Activated CD4-positive, alpha-beta T cell treated with anti-CD3 and anti-CD28 coated beads, Interleukin-2, amount 10 ng/mL, durations not matched to agents 7 days and 5 days (primary cell): ENCODE measurements at places on chromosomes 11 and 22. TPM values are rescaled to one million over a fixed set of nuclear protein-coding genes. Genes with fewer than 3 reads are reported as not detected.
A peak's percentile ranks its signal among the peaks of the same experiment; 100 is the strongest.

DNA sequence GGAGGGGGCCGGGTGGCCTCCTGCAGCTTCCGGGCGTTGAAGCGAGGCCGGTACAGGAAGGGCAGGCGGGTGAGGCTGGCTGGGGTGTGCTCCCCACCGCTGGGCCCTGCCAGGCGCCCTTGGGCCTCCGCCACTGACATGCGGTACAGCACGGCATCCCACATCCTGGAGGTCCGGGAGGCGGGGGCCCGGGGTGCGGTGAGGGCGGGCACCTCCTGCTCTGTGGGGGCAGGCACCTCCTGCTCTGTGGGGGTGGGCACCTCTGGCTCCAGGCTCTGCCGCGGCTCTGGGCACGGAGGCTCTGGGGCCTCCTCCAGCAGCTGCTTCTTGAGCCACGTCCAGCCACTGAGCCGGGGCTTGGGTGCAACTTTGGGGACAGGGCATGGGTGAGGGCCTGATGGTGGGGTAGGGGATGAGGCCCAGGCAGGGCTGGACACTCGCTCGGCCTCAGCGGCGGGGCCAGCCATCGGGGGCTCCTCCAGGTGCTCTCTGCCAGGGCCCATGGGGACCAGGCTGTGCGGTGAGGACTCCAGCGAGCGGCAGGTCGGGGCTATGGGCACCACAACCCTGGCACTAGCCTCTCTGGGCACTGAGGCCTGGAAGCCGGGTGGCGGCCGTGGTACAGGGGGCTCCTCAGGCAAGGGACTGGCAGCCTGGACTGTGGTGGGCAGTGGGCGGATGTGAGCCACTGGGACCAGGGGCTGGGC, 2.3 kb downstream of the PRR33 start:
- DNase-seq = peak; percentile 87
- H3K27me3 ChIP-seq = no peaks in the 10 kb centered on the region
- peaks cover 56% of the 10 kb centered on the region for H3K4me1 ChIP-seq

DNA sequence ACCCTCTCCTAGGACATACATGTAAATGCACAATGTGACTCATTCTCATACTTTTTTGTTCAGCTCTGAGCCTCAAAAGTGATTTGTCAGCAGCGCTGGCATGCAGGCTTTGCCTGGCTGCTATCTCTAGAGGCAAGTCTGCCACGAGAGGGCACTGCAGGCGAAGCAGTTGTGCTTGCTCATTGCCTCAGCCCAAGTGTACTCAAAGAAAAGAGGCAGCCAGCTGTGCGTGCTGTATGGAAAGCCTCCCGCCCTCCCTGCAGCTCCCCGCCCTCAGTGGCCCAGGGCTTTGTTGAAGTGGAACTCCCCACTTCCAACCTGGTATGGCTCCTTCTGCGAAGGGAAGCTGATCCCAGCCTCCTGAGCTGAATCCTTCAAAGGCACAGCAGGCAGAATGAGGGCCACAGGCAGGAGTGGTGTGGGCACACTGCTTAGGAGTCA, 16.3 kb downstream of the SDHAF2 start:
- peaks cover 20% of the 10 kb centered on the region for H3K4me1 ChIP-seq
- H3K27ac ChIP-seq = no peak overlapping the region
- peak; percentile 87 for DNase-seq
- peaks cover 52% of the 10 kb centered on the region for H3K36me3 ChIP-seq

OR8A1 gene
- total RNA-seq = not detected

DNA sequence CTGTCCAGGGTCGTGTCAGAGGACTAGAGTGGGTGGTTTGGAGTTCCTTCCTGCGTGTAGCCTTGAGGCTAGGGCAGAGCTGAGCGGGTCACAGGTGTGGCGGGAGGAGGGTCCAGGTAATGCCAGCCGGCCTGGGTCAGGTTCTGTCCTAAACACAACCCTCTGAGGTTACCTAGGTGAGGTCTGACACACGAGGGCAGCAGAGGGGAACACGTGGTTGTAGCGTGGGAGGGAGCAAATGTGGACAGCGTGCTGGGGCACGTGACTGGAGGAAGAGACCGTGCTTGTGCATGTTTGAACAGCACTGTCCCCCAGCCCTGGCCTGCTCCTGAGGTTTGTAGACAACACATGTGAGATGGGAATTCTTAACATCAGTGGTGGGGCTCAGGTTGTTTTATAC, 13.1 kb downstream of the MOV10L1 start:
- peaks cover 16% of the 10 kb centered on the region for H3K4me1 ChIP-seq
- no peak overlapping the region for H3K27ac ChIP-seq
- no peak for DNase-seq

BAIAP2L2 gene
- 0.55 TPM for total RNA-seq

- peaks cover 31% of the 10 kb centered on the region for H3K27me3 ChIP-seq
- no peak overlapping the region for H3K27ac ChIP-seq
- no peak for DNase-seq
Observed at GRCh38 chr22:29156507-29156906, 49.2 kb upstream of the EMID1 start.

DNA sequence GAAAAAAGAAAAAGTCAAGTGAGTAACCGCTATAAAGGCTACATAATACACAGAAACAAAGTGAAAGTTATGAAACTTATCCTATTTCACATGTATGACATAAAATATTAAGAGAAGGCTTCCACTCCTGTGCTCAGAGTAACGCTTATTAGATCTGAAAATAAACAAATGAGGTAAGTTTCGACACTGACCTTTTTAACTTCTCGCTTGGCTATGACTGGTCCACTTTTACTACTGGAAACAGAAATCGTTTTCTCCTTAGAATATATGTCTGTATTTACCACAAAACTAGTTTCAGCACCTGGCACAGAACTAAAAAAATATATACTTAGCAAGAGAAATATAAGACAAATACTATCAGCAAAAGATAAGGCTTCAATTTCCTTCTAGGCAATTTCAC, 16.4 kb downstream of the FNBP4 start:
- peaks cover 54% of the 10 kb centered on the region for H3K36me3 ChIP-seq
- no peak overlapping the region for H3K4me3 ChIP-seq
- DNase-seq = no peak
- H3K4me1 ChIP-seq = peaks cover 3% of the 10 kb centered on the region

DNA sequence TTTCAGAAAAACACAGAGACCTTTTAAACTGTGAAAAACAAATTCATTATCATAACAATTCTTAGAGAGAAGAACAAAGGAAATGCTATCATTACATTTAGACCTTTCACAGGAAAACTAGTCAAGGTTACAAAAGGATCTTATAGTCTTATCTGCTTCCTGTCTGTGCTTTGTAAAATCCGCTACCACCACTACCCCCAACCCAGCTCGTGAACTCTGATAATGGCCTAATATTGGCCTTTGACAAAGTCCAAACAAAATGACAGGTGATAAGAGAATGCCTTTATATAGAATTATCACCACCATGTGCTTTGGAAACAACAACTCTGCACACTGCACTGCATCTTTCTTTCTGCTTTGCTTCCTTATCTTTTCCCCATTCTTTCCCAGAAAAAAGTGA, 272.5 kb downstream of the SBF2 start:
- no peaks in the 10 kb centered on the region for H3K27me3 ChIP-seq
- H3K27ac ChIP-seq = no peak overlapping the region
- H3K4me1 ChIP-seq = peaks cover 7% of the 10 kb centered on the region
- H3K36me3 ChIP-seq = no peaks in the 10 kb centered on the region
- DNase-seq = no peak

RAB3IL1 gene
- total RNA-seq = not detected

DNA sequence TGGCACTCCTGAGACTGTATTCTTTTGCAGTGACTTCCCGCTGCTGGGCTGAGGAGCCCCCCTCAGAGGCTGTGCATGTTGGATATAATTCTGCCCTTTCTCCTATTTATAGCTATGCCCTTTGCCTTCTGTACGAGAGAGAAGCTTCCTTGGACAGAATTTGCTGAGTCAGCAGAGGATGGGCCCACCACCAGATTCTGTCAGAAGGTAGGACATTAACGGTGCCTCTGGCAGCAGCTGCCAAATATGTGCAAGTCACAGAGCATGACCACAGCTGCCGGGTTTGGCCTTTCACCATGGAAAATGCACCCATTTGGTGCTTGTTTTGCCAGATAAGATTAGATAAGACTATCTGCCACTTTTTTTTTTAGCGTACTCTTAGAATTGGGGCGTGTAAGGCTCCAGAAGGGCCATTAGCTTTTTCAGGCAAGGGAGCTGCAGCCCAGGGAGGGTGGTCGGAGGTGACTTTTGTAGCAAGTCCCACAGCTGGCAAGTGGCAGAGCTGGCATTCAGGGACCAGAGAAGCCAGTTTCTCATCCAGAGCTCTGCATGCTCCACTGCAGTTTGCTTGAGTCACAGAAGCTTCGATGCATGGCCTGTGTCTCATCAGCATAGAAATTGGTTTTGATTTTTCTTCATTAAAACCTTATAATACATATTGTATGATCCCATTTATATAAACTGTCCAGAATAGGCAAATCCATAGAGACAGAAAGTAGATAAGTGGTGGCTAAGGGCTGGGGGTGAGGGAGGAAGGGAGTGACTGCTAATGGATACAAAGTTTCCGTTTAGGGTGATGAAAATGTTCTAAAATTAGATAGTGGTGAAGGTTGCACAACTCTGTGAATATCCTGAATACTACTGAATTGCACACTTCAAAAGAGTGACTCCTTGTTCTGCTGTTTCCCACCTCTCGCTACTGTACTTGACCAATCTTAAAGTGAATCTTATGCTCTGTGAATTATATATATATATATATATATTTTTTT, 15.8 kb downstream of the UPB1 start:
- no peak overlapping the region for H3K27ac ChIP-seq
- H3K4me3 ChIP-seq = no peak overlapping the region
- peaks cover 19% of the 10 kb centered on the region for H3K4me1 ChIP-seq
- no peaks in the 10 kb centered on the region for H3K36me3 ChIP-seq

DNA sequence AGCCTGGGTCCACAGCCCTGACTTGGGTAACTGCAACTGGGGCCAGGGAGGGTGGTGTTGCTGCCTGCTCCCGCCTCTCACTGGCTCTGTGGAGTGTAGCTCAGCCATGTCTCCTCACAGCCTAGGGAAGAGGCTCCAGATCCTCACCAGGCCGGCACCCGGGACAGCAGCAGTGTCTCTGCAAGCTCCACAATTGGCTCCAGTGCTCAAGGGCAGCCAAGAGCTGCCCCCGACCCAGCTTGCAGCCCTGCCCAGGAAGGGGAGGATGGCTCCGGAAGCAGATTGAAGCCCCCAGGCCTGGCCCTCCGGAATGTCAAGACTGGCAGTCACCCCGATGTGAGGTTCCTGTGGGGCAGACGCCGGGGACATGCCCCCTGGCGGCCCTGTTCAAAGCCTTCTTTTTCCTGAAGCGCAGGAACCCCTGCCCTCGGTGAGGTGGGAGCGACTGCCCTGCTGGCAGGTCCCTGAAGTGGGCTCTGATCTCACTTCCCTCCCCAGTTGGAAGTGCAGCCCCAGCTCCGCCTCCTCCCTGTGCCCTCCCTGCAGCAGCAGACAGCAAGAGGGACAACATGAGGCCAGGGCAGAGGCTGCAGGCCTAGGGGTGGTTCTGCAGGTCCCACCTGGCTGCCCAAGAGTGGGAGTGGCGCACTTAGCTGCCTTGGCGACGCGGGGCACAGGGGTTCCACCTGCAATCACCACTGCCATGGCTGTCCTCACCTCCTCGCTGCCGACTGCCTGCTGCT, 816.2 kb upstream of the LUZP2 start:
- H3K27ac ChIP-seq = no peak overlapping the region
- H3K4me1 ChIP-seq = no peaks in the 10 kb centered on the region
- H3K4me3 ChIP-seq = no peak overlapping the region
- H3K27me3 ChIP-seq = no peaks in the 10 kb centered on the region
- DNase-seq = no peak
- no peaks in the 10 kb centered on the region for H3K36me3 ChIP-seq

GRCh38 chr11:73968356-73968966, 14.2 kb downstream of the UCP2 start:
- H3K4me3 ChIP-seq = no peak overlapping the region
- H3K27ac ChIP-seq = peak overlapping the region; percentile 32
- no peaks in the 10 kb centered on the region for H3K27me3 ChIP-seq
- peaks cover 11% of the 10 kb centered on the region for H3K36me3 ChIP-seq

DNA sequence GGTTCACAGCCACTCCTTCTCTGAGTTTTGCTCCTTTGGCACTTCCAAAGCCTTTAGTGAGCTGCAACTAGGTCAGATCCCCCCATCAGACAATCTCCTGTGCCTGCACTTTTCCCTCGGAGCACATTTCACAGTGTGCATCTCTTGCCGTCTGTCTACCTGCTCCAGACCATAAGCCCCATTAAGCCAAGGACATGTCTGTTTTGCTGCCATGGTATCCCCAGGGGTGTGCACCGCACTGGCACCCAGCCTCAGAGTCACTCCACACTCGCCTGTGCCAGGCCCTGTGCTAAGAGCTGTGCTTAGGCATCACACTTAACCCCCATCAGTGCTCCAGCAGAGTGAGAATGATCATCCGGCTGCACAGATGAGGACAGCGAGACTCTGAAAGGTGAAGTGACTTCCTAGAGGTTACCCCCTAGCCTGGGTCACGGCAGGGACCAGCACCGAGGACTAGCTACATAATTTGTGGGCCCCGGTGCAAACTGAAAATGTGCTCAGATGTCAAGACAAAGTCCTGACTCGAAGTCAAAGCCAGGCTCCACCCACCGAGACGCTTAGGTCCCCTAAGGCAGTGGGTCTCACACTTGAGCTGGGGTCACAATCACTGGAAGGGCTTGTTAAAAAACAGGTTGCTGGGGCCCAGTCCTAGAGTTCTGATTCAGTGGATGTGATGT, 33.9 kb downstream of the ARRB1 start:
- no peak for DNase-seq
- H3K27ac ChIP-seq = no peak overlapping the region
- no peaks in the 10 kb centered on the region for H3K27me3 ChIP-seq
- H3K4me1 ChIP-seq = peaks cover 11% of the 10 kb centered on the region
- H3K4me3 ChIP-seq = no peak overlapping the region
- no peaks in the 10 kb centered on the region for H3K36me3 ChIP-seq

DNA sequence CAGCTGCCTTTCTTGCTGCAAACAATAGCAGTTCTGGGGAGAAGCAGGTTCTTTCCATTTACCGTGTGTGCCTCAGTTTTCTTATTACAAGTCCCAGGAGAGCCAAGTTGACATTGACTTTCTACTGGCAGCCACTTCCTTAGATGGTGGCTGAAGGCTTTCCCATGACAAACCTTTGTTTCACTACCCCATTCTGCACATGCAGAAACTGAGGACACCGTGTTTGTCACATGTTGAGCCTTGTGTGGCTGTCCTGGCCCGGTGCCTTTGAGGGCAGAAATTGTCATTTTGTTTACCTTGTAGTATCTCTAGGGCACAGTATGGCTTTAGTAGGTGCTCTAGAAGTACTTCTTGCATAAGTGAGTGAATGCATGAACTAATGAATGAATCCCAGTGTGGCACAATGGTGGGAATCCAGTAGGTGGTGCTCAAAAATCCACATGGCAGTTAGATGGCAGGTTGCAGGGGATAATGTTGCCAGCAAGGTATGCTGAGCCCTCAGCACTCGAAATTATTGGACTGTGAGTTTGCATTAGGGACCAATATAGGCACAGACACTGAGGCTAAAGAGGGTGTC, 101.6 kb downstream of the CSNK2A3 start:
- no peak overlapping the region for H3K27ac ChIP-seq
- H3K27me3 ChIP-seq = peaks cover 2% of the 10 kb centered on the region
- H3K36me3 ChIP-seq = peaks cover 4% of the 10 kb centered on the region
- no peak for DNase-seq
- no peaks in the 10 kb centered on the region for H3K4me1 ChIP-seq
